NCI-H446 treated with DMSO at 0.1 percent for 48 hours (cell line): ENCODE measurements at places on chromosomes 3 and 15.

DNA sequence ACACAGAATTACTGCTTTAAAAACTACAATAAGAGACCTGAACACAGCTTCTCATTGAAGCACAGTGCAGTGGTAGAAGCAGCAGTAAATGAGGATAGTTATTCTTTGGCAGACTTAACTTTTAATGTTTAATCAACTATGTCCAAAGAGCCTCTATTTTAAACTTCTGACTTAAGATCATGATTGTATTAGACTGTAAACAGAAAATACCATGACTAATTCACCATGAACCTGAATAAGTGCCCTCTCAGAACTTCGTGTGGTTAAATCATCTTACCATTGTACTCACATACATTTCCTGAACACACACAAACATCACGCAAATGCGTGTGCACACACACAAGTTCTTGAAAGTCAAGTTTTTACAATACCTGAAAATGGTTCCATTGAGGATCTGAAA lies 13.9 kb downstream of the CEP152 start:
- no peak for DNase-seq

- DNase-seq: no peak
Measured at GRCh38 chr15:72168131-72168807, 29.3 kb downstream of the GRAMD2A start.

- DNase-seq: no peak
Measured at GRCh38 chr3:101677436-101678286, 729 bp upstream of the ZBTB11 start.

- DNase-seq: no peak
Measured at GRCh38 chr3:243356-243725, 46.8 kb downstream of the CHL1 start.

- no peak for DNase-seq
Measured at GRCh38 chr3:20064387-20064786, 24.1 kb downstream of the KAT2B start.

- DNase-seq: peak; percentile 76
Measured at GRCh38 chr3:170470063-170471016, 51.7 kb downstream of the CLDN11 start.

- DNase-seq: no peak
Measured at GRCh38 chr15:75178171-75178937, 23.3 kb upstream of the C15orf39 start.

GRCh38 chr15:79529157-79529785 lies 97.1 kb downstream of the MINAR1 start:
- no peak for DNase-seq

- DNase-seq: no peak
Measured at GRCh38 chr3:29952431-29952830, 654.0 kb upstream of the TGFBR2 start.

DNA sequence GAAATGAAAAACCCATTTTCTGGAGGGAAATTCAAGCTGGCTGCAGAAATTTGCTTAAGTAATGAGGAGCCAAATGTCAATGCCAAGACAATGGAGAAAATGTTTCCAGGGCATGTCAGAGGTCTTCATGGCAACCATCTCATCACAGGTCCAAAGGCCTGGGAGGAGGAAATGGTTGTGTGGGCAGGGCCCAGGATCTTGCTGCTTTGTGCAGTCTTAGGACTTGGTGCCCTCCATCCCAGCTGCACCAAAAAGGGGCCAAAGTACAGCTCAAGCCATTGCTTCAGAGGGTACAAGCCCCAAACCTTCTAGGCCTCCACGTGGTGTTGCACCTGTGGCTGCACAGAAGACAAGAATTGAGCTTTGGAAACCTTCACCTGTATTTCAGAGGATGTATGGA lies 59.3 kb downstream of the POMGNT2 start:
- DNase-seq: no peak

DNA sequence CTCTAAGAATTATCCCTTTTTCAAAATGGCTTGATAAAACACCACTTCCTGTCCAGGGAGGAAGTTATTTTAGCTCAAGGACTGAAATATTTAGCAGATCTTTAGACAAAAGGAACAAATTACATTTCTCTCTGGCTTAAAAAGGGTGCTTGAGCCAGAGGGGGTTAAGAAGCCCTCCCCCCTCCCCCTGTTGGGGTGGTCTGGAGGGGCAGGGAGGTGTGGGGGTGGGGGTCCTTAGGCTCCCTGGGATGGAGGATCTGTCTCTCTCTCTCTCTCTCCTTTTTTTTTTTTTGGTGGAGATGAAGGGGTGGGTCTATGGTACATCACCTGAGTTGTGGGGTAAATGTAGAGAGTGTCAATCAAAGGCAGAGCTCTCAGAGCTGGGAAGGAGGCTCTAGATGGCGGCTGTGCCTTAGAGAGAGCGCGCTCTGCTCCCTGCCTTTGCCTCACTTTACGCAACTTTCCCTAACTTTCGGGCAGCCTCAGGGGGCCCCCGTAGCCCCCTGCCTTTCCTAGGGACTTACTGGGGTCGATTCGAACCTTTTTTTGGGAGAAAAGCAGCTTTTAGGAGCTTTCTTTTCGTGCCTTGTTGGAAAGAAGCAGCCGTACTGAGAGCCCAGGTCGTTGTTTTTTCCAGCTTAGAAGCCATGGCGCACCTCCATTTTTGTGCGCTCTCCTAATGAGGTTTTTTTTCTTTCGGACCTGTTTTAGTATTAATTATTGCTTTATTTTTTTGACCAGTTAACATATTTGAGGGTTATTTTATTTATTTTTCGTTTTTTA lies at the start of gene CHD2:
CHD2 (plus strand) TSS at position 377 of the 783 bp plus-strand sequence. CDS start 914 bp downstream, outside the sequence.
- peak; percentile 88 for DNase-seq

GRCh38 chr3:14741510-14741909 lies 66.6 kb downstream of the C3orf20 start:
- no peak for DNase-seq

DNA sequence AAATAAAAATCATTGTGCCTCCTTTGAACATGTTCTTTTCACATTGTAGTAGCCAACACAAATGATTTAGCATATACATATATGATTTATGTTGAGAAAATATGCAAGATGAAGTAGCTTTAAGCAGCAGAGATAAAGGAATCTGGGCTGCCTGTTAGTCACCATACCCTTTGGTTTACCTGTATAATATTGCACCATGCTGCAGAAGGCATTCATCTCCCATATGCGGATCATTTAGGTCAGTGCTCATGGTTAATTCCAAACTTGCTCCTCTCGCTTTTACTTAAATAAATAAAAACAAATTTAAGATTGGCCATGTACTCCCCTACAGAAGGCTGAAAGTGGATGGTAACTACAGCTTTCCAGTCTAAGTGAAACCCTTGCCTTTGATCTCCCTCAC lies 86.7 kb upstream of the TBL1XR1 start:
- no peak for DNase-seq

- no peak for DNase-seq
Measured at GRCh38 chr3:89533275-89533674, 425.9 kb downstream of the EPHA3 start.
